Left lung (tissue), 14 donors: ENCODE measurements at places on chromosomes 1 and 21. TPM values are rescaled to one million over a fixed set of nuclear protein-coding genes. Genes with fewer than 3 reads are reported as not detected.

DNA sequence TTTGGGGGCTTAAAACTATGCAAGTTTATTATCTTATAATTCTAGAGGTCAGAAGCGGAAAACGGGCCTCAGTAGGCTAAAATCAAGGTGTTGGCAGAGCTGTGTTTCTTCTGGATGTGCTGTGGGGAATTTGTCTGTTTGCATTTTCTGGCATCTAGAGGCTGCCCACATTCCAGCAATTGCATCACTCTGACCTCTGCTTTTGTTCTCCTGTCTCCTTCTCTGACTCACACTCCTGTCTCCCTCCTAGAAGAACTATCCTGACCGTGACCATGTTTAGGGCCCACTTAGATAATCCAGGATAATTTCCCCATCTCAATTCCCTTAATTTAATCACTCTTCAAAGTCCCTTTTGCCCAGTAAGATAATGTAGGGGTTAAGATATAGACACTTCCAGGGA is 127.4 kb upstream of the DEPDC1 start:
- DNase-seq: no peak

PAFAH2 gene
- 25.2 TPM for total RNA-seq

GABPB2 gene
- total RNA-seq: 11.3 TPM

NRIP1 gene
- total RNA-seq: 22.6 TPM

LCE1D gene
- total RNA-seq: not detected

DNA sequence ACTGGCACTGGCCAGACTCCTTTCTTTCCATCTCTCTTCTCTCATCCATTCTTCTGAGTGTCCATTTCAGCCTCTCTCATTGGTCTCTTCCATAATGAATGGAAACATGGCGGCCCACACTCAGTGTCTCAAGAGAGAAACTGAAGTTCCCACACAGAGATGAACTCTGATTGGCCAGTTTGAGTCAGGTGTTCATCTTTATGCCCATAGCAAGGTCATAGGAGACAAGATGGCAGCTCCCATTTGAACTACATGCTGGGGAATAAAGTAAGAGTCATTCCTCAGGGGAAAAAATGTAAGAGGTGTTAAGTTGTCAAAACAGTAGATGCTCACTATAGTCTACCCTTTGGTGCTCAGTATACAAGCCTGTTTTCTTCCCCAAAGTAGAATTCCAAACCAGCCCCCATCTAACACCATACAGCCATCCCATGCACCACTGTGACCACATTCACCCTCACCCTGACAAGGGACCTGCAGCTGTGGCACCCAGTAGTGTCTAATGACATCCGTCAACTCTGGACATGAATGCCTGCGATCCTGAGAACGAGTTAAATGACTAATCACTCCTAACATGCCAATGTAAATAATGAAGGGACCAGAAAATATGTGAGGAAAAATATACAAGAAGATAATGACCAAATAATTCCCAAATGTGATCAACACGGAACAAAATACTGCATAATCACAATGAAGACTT is 12.4 kb downstream of the CDA start:
- DNase-seq: no peak

- no peak for DNase-seq
Measured at GRCh38 chr1:235917267-235917811, 50.6 kb upstream of the LYST start.

- no peak for DNase-seq
Measured at GRCh38 chr1:223714849-223715603, 2.7 kb downstream of the CAPN2 start.

- peak; percentile 5 for DNase-seq
Measured at GRCh38 chr1:48356901-48357300, 115.1 kb downstream of the SPATA6 start.

GRCh38 chr21:16797540-16797939 is 715.3 kb upstream of the CXADR start:
- peak; percentile 5 for DNase-seq

DNA sequence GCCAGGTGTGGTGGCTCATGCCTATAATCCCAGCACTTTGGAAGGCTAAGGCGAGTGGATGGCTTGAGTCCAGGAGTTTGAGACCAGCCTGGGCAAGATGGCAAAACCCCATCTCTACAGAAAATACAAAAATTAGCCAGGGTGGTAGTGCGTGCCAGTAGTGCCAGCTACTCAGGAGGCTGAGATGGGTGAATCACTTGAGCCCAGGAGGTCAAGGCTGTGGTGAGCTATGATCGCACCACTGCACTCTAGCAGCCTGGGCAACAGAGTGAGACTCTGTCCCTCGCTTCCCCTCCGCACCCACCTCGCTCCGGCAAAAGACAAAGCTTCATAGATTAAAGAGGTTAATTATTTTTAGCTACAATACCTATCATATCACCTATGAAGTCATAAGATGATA is 100.0 kb downstream of the HHAT start:
- DNase-seq: no peak

- no peak for DNase-seq
Measured at GRCh38 chr1:23565776-23566175, 6.5 kb upstream of the ID3 start.

ATP1A4 gene
- total RNA-seq: not detected

ARHGAP29 gene
- 42.3 TPM for total RNA-seq

DNA sequence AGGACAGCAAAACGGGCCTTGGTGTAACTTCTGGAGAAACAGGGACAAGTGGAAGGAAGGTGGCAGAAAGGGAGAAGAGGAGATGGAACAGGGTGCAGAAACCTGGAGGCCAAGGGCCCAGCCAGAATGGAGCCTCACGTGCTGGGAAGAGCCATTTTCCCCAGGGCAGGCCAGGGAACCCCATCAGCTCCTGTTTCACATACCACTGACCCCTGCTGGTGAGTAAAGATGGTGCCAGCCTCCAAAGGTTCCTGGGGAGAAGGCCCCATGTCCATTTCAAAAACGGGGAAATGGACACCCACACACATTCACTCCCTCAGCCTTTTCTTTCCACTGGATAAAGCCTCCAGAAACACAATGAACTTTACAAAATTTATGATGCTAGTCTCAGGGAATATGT is 57.6 kb upstream of the JUN start:
- DNase-seq: no peak

DNA sequence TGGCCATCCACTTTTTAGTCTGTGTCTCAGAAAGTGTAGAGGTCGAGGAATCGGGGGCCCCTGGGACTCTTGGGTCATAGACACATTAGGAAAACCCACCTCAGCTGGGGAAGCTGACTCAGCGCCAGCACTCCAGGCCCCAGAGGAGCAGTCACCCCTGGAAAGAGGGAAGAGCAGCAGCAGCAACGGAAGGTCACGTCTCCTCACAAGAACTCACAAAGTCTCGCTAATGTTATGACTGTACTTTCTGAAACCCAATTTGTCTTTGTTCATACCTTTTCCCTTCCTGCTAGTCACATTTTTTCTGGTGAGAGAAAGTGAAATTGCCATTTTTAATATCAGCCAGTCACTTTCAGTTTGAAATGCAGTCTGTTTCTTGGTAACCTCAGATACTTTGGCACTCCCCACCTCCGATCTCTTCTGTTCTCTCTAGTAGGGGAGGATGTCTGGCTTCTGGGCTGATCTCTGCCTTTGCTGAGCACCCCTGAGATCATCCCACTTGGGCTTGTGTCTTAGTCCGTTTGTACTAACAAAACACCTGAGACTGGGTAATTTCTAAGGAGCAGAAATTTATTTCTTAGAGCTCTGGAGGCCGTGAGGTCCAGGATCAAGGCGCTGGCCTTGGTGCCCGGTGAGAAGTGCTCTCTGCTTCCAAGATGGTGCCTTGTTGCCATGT is 6.0 kb upstream of the NLRP3 start:
- no peak for DNase-seq

- DNase-seq: no peak
Measured at GRCh38 chr1:218351391-218352074, 6.4 kb downstream of the TGFB2 start.

- no peak for DNase-seq
Measured at GRCh38 chr1:187051618-187052232, 223.0 kb downstream of the PLA2G4A start.

OR2L8 gene
- total RNA-seq: not detected

RALGPS2 gene
- total RNA-seq: 10.5 TPM

GRCh38 chr1:9167638-9168037 is 38.7 kb upstream of the GPR157 start:
- peak; percentile 45 for DNase-seq

GRCh38 chr1:77076759-77077158 is 142.5 kb downstream of the PIGK start:
- DNase-seq: no peak

SRGAP2 gene
- 65.4 TPM for total RNA-seq

TGFB2 gene
- total RNA-seq: 22.0 TPM
